ENCODE measurements at places on chromosomes 1 and 21.

DNA sequence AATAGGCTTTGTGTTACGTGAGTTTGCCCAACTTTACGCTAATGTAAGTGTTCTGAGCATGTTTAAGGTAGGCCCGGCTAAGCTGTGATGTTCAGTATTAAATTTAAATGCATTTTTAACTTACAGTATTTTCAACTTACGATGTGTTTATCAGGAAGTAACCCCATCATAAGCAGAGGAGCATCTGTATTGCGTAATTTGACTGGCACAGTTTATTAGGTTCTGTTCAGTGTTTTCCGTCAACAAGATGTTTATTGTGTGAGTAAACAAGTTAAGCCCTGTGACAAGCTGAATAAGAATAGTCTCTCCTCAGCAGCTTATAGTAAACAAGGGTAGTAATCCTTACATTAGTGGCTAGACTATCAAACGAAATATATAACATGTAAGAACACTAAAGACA, 27.2 kb upstream of the SHISA4 start:
- no peak for DNase-seq

DNA sequence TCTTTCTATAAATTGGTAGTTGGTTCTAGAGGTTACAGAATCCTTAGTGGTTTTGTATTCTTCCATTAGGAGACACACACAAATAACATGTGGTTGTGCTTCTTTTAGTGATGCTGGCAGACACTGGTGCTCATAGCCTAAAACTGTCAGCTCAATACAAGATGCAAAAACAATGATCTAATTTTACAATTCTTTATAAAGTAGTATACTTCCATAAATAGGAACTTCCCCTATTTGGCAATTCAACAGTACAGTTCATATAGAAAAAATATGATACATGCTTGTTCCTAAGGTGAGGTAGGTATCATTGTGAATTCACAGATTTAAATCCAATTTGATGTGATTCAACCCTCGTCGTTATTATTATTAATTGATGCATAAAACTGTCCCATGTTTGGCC, 20.8 kb upstream of the CCDC17 start:
- no peak for DNase-seq

- no peak for DNase-seq
Observed at GRCh38 chr1:180486092-180486491, 16.3 kb downstream of the ACBD6 start.

- no peak for DNase-seq
Observed at GRCh38 chr1:6352138-6352563, 41.4 kb downstream of the ACOT7 start.

- DNase-seq: no peak
Observed at GRCh38 chr1:9035226-9035625, 9.0 kb upstream of the SLC2A7 start.

DNA sequence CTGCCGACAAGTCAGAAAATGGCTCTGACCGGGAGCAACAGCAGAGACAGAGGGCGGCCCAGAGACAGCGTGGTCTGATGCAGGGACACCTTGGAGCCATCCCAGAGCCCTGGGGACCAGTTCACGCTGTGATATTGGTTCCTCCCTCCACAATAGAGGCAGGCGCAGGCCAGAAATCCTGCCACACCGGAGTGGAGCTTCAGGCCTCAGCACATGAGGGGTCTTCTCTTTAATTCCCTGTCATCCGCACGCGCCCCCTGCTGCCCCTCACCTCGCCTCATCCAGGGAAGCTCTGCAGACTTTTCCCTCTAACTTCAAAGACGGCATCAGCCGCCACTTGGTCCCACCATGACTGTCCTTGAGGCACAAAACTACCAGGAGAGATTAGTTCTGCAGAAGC, 75.5 kb upstream of the ANGPTL1 start:
- DNase-seq: no peak

DNA sequence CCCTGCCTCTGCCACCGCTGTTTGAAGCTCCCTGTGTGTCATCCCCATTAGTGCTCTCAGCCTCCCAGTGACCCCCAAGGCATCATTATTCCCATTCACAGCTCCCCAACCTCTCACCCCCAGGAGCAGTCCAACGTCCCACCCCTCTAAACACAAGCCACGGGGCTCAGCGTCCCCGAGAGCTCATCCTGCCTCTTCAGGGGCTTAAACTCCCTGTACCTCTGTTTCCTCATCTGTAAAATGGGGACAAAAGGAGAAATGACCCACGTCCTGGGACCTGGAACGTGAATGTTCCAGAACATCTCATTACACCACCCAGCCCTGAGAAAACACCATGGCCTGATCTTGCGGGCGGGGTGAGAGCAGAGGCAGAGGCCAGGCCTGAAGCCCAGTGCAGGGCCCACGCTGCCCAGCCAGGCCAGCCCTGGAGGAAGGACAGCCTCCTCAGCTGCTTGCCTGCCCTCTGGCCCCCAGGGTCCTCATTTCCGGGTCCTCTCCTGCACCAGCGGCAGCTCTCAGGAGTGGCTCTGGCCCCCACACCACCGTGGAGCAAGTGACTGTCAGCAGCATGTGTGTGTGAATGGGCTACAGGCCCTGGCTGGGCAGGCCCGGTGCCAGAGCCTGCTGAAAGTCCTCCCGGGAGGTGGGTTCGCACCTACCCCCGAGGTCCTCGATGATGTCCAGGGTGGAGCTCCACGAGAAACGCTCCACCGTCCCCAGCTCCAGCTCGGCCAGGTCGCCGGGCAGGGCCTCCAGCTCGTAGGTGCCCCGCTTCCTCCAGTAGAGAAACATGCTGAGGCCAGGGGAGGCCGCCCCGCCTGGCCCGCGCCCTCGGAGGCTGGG, 14.1 kb upstream of the PLEKHG5 start:
- DNase-seq: no peak

GRCh38 chr1:36306210-36306901, at the start of gene SH3D21:
SH3D21 (plus strand) TSS chr1:36306368; CDS start chr1:36306421, 53 bp downstream.
- DNase-seq: no peak
